Vagina (tissue), 2 donors: ENCODE measurements at places on chromosomes 16 and 17. TPM values are rescaled to one million over a fixed set of nuclear protein-coding genes. Genes with fewer than 3 reads are reported as not detected.

The TMIGD1 gene
- total RNA-seq = not detected

The GNG13 gene
- total RNA-seq = not detected

The GDPD3 gene
- total RNA-seq = 6.9 TPM

The SLC16A6 gene
- 2.7 TPM for total RNA-seq

The TNFRSF13B gene
- not detected for total RNA-seq

The KIF19 gene
- total RNA-seq = 5.6 TPM

The IGFBP4 gene
- 700 TPM for total RNA-seq

The CACNA1H gene
- total RNA-seq = 10.8 TPM

The SPATA22 gene
- total RNA-seq = not detected

The ZACN gene
- not detected for total RNA-seq

The SLC2A4 gene
- total RNA-seq = 3.2 TPM

The CCDC40 gene
- total RNA-seq = 9.3 TPM

The ENPP7 gene
- total RNA-seq = not detected

The ABI3 gene
- total RNA-seq = 11.0 TPM

The FBXL19 gene
- total RNA-seq = 21.4 TPM

The KRT26 gene
- total RNA-seq = not detected

The SLC35G6 gene
- total RNA-seq = not detected

The EXOC3L1 gene
- total RNA-seq = 2.5 TPM

The IGSF6 gene
- 0.74 TPM for total RNA-seq

The CES1 gene
- total RNA-seq = 10.1 TPM

The ORC6 gene
- total RNA-seq = 2.2 TPM

The UTS2R gene
- total RNA-seq = not detected

The HS3ST3B1 gene
- 5.9 TPM for total RNA-seq

The MT4 gene
- 25.8 TPM for total RNA-seq

The PIRT gene
- total RNA-seq = 6.4 TPM

The METRN gene
- 32.2 TPM for total RNA-seq

The RBFOX1 gene
- total RNA-seq = 6.6 TPM

The PRR35 gene
- not detected for total RNA-seq

The MFAP4 gene
- total RNA-seq = 205 TPM

The PLLP gene
- total RNA-seq = 44.0 TPM

The CNEP1R1 gene
- 20.4 TPM for total RNA-seq

The KRTAP1-4 gene
- total RNA-seq = not detected

The SLC5A10 gene
- not detected for total RNA-seq

The NOXO1 gene
- total RNA-seq = 1.2 TPM

The ST6GALNAC1 gene
- total RNA-seq = 4.4 TPM

The HIGD1B gene
- not detected for total RNA-seq

The FAM20A gene
- total RNA-seq = 16.2 TPM

The CALB2 gene
- total RNA-seq = 3.9 TPM

The FAHD1 gene
- total RNA-seq = 53.5 TPM

The CEMP1 gene
- not detected for total RNA-seq

The SOCS1 gene
- total RNA-seq = 22.1 TPM
